Stimulated activated naive CD4-positive, alpha-beta T cell (primary cell): ENCODE measurements at places on chromosomes 2 and 18.
A peak's percentile ranks its signal among the peaks of the same experiment; 100 is the strongest.

GRCh38 chr2:54606393-54606958 is 117.0 kb upstream of the EML6 start:
- peak; percentile 44 for DNase-seq

DNA sequence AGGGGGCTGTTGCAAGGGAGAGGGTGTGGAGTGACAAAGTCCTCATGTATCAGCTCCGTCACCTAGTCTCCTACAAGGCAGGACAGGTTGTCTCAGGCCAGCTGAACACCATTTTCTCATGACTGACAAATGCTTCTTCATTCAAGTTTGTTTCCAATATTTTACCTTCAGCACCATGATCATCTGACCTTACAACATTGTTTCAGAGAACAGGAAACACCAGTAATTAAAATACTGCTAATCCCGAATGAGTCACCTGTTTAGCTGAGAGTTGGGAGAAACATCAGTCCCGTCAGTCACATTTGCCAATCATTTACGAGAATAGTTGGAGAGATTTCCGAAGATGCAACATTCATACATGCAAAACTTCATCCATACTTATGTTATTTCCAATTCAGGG is 25.7 kb upstream of the SP5 start:
- DNase-seq: no peak

- DNase-seq: no peak
These were observed 66.0 kb downstream of the PAX3 start for GRCh38 chr2:222232839-222233238.

- DNase-seq: no peak
These were observed 17.1 kb upstream of the POU3F3 start for GRCh38 chr2:104836841-104837240.
